ENCODE measurements at places on chromosomes 7 and 10.

- DNase-seq: no peak
Observed at GRCh38 chr10:74544106-74544505, 282.3 kb upstream of the KAT6B start.

- no peak for DNase-seq
Observed at GRCh38 chr10:87658321-87658795, 1.3 kb upstream of the PAPSS2 start.

DNA sequence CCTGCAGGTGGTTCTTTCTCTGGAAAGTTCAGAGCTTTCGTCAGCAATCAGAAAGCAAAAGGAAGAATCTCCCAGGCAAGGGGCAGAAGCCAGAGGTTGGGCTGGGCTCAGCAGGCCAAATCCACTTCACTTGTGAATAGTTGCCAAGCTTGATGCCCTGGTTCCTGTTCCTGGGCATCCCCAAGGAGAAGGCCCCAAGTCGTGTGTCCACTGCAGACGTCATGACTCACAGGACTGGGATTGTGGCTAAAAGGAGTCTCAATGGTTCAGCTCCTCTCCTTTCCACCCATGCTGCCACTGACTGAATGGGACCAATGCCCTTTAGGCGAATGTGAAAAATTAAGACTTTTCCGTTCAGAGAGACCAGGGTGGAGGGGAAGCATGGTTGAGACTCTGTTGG is 38.6 kb upstream of the TRIM8 start:
- DNase-seq: no peak

GRCh38 chr10:67241451-67241850 is 315.6 kb downstream of the LRRTM3 start:
- DNase-seq: no peak

- DNase-seq: no peak
Observed at GRCh38 chr10:103879409-103879808, 24.0 kb upstream of the SH3PXD2A start.

GRCh38 chr10:124572751-124573150 is 111.1 kb downstream of the LHPP start:
- DNase-seq: no peak

- no peak for DNase-seq
Observed at GRCh38 chr7:132207782-132208181, 368.5 kb downstream of the PLXNA4 start.

DNA sequence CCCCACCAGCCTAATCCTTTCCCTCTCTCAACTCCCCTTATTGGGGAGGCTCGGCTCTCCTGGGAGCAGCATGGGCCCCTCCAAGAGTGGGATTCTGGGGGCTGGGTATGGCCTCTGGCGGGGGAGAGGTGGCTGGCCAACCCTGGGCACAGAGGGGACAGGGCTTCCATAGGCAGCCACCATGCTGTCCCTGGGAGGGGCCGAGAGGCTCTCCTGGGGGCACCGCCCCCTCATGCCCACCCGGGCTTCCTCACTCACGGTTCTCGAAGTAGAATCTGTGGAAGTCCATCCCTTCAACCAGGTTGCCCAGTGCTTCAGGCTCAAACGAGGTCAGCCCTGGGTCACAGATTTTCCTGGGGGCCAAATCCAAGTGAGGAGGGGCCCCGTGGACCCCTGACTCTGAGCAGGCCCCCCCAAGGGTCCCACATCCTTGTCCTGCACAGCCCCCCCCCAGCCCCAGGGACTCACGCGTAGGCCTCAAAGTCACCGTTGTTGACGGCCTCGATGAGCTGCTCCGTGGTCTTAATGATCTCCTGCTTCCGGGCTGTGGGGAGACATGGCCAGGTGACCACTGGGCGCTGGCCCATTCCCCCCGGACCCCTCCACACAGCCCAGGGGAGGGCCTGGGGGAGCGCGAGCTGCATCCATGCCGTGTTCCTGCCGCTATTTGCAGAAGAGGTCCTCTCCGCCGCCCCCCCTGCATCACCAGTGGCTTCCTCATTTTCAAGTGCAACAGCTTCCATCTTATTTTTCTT is 19.8 kb downstream of the YKT6 start:
- no peak for DNase-seq

- DNase-seq: no peak
Observed at GRCh38 chr10:98338896-98339295, 70.9 kb upstream of the LOXL4 start.

GRCh38 chr7:69067397-69067796 is 530.9 kb upstream of the AUTS2 start:
- DNase-seq: no peak

DNA sequence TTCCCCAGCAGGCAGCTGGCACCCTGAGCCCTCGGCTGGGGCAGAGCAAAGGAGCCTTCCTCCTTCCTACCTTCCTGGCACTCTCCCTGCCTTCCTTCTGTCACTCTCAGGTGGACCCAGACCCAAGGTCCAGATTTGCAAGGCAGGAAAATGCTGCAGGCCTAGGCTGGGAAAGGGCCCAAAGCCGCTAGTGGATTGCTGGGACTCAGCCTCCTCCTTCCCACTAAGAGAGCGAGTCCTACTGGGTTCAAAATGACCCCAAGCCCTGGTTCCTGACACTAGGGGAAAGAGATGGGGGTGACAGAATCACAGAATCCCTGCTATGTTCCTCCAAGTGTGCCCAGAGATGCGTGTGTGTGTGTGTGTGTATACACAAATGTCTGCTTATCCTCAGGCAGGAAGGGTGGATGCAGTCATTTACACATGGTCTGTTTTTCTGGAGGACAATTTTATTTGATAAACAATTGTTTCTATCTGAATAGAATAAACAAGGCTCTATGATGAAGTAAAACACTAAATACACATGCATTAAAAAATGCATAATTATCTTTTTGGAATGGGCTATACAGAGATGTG is 1.3 kb upstream of the PLAU start:
- no peak for DNase-seq

DNA sequence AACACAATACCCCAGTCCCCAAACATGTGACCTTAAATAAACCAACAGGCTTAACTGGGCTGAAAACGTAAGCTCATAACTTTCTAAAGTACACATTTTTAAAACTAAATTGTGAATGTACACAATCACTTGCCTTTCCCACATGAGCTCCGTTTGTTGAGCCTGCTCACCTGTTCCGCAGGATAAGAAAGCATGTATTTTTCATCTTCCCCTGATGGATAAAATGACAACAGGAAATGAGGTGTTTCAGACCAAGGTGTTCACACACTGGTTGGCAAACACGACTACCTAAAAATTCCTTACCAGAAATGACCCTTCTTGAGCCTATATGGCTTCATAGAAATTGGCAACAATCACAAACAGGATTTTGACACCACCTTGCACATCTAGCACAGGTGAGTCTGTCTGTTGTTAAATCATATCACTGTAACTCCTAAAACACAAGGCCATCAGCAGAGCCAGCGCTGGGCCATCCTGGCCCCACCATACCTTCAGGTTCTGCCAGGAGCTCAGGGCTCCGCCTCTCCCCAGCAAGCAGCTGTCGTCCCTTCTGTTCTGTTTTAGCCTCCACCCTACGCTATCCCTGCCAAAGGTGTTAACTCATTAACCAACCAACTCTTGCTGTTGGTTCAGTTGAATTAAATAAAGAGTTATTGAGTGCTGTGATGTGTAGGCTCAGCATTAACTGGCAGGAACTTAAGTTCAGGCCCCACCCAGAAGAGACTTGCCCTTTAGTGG is 73.6 kb upstream of the RNF32 start:
- DNase-seq: no peak

GRCh38 chr7:93889261-93889660 is 1.3 kb downstream of the TFPI2 start:
- no peak for DNase-seq

- peak; percentile 29 for DNase-seq
Observed at GRCh38 chr7:138853448-138853847, 55.5 kb upstream of the ATP6V0A4 start.

DNA sequence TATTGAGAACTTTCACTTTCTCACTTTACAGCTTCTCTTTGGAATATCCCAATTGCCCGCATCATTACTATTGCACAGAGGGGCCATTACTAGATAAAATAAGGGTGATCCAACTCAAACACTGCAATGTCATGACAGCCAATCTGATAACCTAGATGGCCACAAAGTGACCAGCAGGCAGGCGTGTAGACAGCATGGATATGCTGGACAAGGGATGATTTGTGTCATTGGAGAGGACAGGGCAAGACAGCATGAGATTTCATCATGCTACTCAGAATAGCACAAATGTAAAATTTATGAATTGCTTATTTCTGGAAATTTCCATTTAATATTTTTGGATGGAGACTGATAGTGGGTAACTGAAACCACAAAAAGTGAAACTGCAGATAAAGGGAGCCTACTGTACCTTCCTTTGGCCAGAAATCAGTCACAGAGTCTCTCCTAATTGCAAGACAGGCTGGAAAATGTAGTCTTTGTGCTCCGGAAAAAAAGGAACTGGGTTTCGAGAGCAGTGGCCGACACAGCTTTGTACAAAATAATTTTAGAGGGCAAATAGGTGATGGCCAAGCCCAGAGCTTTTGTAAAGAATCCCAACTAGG is 6.1 kb upstream of the GSDME start:
- no peak for DNase-seq

GRCh38 chr10:71957546-71958275 is 6.5 kb upstream of the CHST3 start:
- DNase-seq: no peak

GRCh38 chr7:10724449-10724848 is 249.2 kb upstream of the PHF14 start:
- DNase-seq: no peak

DNA sequence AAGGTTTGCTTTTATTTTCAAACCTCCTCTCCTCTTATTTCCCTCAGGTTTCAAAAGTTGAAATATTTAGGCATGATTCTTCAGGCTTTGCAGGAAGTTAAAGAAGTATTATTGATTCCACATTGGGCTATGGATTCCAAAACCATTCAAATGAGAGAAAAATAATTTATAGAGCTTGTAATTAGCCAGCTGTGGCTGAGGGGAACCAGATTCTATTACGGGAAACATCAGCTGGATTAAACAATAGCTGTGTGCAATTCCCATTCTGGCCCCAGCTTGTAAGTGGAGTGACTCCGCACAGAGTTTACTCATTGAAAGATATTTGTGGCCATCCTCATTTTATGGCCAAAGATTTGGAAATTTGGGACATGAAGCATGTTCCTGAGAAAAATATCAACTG is 77.0 kb upstream of the PHYHIPL start:
- DNase-seq: no peak

DNA sequence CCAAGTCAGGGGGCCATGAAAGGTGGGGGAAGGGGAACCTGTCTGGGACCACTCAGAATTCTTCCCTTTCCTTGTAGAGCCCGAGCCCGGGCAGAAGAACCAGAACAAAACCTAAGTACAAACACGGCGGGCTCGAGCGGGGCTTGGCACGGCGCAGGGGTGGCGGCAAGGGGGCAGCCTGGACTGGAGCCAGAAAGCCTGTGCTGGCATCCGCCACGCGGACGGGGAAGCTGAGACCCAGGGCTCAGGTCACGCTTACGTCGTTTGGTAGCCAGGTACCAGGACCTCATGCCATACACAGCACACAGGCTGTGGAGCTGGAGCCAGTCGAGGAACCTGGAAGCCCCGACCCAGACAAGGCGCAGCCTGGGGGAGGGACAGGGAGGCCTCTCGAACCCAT is 6.6 kb upstream of the GPER1 start:
- no peak for DNase-seq

DNA sequence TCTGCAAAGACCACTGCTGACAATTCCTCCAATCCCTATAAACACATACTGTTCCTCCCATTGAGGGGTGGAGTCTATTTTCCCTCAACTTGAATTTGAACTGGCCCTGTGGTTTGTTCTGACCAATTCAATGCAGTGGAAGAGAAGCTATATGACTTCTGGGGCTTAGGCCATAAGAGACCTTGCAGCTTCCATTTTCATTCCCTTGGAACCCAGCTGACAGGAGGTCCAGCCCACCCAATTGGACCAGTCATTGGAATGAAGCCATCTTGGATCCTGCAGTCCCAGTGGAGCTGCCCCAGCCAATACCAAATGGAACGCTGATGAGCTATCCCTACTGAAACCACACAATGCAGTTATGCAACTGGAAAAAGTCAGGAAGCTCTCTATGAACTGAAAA is 8.9 kb upstream of the TMED4 start:
- no peak for DNase-seq

- no peak for DNase-seq
Observed at GRCh38 chr7:146902728-146903127, 786.1 kb downstream of the CNTNAP2 start.

GRCh38 chr10:132360766-132361447 is 28.9 kb downstream of the LRRC27 start:
- peak; percentile 30 for DNase-seq

DNA sequence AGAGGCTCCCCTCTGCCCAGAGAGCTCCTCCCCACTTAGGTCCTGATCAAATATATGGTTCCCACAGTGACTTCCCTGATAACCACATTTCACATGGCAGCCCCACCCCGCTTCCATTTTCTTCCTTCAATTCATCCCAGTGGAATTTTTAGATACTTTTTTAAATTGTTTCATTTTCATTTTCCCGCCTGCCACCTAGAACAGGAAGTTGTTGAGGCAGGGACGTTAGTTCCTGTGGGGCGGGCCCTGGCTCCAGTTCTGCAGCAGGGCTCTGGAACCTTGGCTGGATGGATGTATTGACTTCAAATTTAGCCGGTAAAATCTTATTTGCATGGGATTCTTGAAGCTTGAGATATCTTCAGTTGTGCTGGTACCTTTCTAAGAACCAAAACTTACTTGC is 226.6 kb downstream of the PAXIP1 start:
- no peak for DNase-seq

DNA sequence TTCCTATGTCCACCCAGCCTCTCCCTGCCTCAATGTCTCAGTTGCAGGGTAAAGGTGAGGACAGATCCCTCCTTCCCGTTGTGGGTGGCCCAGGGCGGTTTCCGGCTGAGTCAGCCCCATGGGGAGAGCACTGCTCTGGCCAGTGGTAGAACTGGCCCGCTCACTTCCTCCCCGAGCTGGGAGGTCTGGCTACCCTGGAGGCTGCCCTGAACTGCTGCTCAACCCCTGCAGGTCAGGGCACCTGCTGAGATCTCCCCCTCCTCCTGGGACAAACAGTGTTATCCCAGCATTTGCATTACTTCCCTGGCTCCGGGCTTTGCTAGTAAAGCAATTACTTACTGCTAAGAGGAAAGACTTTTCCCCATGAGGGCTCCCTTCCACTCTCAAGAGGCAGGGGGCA is 21.4 kb upstream of the IMPDH1 start:
- DNase-seq: no peak
